ENCODE measurements at places on chromosomes 5 and 9.

GRCh38 chr5:77545285-77545684, 53.2 kb upstream of the WDR41 start:
- no peak for DNase-seq

GRCh38 chr5:113269023-113269997, 165.5 kb downstream of the TSSK1B start:
- no peak for DNase-seq

DNA sequence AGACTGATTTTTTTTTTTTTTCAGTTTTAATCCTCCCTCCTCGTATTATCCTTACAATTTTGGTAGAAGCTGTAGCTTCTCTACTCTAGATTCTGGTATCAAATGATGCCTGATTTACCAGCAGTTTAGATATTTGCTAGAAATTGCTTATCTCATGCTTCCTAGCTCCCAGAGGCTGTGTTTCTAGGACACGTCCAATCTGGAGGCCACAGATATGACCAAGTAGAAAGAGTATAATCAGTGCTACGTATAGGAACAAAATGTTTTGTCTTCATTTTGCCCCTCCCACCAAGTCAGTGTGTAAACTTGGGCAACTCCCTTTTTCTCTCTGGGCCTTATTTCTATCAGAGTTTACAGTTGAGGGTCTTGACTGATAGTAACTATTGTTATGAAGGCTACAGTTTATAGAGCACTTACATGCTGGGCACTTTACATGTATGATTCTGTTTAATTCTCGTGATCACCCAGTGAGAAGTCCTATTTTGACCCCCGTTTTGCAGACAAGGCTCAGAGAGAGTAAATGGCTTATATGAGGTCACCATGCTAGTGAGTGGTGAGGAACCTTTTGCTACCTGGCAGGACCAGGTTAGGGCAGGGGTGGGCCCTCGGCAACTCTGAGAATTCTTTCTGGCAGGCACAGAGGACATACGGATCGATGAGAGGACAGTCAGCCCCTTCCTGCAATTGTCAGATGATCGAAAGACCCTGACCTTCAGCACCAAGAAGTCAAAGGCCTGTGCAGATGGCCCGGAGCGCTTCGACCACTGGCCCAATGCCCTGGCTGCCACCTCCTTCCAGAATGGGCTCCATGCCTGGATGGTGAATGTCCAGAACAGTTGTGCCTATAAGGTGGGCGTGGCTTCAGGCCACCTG, 7.6 kb downstream of the HDHD3 start:
- DNase-seq: no peak

- DNase-seq: peak; percentile 30
Measured at GRCh38 chr5:8685704-8686103, 816.8 kb downstream of the MTRR start.

GRCh38 chr9:124894741-124895170, 32.8 kb downstream of the ARPC5L start:
- no peak for DNase-seq

GRCh38 chr9:68719847-68720246, 14.8 kb downstream of the PIP5K1B start:
- no peak for DNase-seq

GRCh38 chr5:135481909-135482311, 29.8 kb upstream of the TIFAB start:
- DNase-seq: no peak

GRCh38 chr9:128818839-128819715, 777 bp downstream of the ENDOG start:
- no peak for DNase-seq

DNA sequence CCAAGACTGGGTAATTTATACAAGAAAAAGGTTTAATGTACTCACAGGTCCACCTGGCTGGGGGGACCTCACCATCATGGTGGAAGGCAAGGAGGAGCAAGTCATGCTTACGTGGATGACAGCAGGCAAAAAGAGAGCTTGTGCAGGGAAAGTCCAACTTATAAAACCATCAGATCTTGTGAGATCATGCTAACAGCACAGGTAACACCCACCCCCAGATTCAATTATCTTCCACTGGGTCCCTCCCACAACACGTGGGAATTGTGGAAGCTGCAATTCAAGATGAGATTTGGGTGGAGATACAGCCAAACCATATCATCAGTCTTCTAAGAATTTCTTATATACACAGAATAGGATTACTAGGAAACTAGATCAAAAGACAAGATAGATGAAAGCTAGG, 555.6 kb downstream of the PRR16 start:
- DNase-seq: no peak

DNA sequence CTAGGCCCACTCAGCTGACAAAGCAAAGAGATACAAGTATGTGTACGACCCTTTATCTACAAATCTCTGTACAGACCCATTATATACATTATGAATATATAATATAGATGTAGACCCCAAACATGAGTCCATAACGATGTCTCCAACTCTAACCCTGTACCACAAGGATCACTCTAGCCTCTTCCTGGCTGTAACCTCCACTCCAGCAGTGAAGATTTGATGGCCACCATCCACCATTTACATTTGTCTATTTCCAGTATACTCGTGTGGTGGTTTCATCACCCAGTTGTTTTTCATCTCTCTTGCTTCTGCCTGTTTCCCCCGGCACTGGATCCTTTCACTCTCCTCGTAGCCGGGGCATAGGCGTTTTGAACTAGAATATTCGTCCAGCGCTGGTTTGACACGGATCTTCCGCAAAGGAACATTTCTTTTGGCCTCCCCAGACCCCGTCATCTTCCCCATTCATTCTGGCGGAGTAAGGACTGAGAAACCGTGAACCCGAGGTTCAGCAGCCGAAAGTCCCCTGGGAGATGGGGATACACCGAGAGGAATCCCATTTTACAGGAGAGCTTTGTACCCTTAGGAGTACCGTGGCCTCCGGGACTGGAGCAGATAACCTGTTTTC, 828 bp upstream of the TRIO start:
- DNase-seq: no peak

DNA sequence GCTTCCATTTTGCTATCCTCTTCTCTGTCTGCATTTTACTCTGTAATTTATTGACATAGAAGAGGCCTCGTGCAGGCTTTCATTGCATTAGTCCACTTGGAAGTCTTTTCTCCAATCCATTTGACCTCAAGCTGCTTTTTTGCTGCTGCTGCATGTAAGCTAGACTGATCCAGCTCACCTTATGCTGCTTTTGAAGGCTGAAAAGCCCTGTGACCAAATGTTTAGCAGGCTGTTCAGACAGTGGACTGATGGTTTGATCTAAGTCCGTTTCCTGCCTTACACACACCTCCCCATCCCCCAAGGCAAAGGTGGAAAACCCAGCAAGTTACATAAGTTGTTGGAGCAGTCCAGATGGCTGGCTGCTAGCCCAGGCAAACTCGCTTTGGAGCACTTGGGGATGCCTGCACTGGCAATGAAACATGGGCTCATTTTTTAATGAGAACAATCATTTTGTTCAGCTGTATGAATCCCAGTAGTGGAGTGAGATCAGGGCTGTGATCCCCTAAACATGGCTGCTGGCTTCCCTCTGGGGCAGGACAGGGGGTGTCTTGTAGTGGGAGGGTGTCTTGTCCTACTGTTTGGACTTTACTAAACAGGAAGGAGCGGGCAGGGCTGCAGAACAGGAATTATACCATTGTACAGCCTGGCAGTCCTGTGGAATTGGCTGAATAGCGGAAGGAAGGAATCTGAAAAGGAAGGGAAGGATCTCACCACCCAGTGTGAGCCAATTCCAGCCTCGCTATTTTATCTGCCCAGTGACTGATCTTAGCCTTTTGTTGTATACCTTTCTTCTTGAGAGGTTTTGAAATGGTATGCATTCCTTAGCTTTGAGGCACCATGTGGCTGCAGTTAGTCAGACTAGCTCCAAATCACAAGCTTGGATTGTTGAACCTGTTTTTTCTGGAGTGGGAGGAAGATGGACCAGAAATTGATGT, 212.0 kb downstream of the ARHGAP26 start:
- DNase-seq: peak; percentile 74

DNA sequence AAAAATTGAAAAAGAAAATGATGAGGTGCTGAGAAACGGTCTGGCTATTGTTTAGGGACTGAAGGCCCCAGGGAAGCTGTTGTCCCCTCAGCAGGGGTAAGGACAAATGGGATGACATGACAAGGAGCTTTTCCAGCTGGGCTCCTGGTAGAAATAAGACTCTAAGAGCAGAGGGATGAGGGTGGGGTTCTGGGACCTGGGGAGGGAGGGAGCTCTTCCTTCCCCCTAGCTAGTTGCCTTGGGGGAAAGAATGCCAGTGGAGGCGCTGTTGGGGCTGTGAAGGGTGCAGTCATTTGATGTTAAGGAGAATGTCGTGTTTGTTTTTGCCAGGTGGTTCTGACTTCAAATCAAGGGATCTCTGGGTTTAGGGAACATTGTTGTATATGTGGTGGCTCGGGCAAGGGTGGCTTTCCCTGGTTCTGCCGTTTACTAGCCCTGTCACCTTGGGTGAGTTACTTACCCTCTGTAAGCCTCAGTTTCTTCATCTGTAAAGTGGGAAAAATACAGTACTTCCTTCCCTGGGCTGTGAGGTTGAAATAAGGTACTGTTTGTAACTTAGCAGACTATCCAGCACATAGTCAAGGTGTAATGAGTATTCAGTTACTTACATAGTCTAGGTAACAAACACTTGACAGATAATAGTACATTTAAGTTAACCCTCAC, 47.8 kb downstream of the WWC1 start:
- no peak for DNase-seq

GRCh38 chr5:139762615-139763170, 32.9 kb upstream of the PSD2 start:
- DNase-seq: no peak

DNA sequence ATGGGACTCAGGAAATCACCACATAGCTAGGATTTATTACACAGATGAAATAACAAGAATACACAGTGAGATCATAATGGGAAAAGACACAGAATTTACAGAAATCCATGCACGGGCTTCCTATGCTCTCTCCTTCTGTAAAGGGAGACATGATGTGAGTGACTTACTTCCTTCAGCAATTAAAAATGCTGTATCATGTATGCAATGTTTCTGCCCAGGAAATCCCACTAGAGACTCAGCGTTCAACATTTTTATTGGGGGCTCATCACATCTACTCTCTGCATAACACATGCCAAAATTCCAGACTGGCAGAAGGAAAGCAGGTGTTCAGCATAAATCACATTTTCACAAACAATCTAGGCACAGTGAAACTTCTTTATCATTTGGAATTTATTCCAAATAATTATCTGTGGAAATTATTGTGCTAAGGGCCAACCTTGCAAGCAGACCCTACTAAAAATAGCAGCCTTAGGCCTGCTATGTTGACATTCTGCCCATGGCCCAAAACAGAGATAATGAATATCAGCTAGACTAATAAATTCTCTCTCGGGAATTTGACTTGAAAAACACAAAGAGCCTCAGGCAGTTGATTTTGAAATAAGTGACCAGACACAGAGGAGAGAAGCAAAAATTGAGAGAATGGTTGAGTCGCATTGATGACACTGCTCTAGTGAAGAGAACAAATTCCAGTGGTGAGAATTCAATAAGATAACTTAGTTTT, 31.4 kb upstream of the SELENOP start:
- no peak for DNase-seq

- DNase-seq: no peak
Measured at GRCh38 chr9:137879566-137880150, 2.1 kb downstream of the CACNA1B start.

DNA sequence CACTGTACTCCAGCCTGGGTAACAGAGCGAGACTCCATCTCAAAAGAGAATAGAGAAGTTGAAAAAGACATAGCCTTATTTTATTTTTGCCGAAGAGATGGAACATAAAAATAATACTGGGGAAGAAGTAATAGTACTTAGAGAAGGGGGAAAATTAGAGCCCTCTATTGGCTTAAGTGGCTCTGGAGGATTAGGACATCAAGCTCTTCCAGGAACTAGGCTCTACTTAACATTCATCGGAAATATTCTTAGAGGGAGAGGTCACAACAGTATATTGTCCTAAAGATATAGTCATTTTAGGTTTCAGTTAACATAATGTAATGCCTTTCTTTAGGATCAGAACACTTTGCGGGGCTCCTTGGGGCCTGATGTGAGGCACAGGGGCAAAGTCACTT, 86.0 kb upstream of the PLPP1 start:
- no peak for DNase-seq

- no peak for DNase-seq
Measured at GRCh38 chr5:142913728-142914338, 143.7 kb downstream of the ARHGAP26 start.

DNA sequence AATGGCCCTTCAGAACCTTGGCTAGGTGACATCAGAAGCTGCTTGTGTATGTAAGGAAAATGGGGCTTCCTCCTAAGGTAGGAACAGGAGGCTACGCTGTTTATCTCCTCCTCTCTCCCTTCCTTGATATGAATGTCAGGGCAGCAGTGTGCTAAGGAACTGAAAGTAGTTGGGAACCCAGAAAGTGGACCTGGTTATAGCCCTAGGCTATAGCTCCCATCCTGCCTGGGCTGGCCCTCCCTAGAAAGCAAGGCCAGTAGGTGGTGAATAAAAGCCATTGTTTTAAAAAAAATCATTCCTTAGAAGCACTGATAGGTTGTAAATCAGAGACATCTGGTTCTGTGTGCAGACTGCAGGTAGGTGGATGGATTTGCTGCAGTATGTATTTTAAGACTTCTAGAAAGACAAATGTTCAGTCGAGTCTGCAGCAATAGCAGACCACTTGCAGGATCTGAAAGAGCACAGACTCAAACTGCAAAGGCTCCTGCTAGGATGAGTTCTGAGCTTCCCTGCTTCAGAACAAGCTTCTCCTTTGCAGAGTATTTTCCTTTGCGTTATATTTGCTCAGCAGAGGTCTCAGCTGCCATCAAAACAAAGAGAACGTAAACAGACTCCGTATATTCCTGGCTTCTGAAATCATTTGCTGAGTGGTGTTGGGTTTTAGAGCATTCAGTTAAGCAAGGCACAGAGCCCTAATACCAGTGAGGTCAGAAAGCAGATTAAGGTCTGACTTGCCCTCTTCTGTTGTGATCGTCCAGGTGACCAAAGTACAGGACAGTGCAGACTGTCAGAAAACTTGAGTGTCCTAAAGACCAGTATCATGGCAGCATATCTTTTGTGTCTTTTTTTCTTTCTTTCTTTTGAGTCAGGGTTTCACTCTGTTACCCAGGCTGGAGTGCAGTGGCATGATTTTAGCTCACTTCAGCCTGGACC, 20.1 kb upstream of the CFAP157 start:
- DNase-seq: no peak

- no peak for DNase-seq
Measured at GRCh38 chr9:134378901-134379338, 52.7 kb downstream of the RXRA start.

DNA sequence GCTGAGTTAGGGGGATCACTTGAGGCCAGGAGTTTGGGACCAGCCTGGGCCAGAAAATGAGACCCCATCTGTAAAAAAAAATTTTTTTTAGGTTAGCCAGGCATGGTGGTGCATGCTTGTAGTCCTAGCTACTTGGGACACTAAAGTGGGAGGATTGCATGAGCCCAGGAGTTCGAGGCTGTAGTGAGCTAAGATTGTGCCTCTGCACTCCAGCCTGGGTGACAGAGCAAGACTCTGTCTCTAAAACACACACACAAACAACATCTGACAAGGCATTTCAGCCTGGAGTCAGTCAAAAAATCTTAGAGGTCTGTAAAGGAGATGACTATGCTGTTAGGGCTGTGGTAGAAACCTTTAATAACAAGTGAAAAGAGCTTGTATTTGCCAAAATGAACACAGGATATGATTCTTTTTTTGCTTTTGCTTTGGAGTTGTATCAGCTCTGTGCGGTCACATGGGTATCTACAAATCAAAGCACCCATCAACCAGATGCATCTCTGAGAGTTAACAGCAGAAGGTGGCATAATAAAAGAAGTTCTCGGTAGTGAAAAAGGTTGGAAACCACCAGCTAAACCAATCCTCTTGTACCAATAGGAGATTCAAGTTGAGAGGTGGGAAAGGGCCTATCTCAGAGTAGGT, 3.6 kb upstream of the PSMD5 start:
- DNase-seq: no peak

- DNase-seq: no peak
Measured at GRCh38 chr9:109616571-109617120, 118.5 kb upstream of the PTPN3 start.
